GM23248 (cell line): ENCODE measurements at places on chromosomes 13 and 19. TPM values are rescaled to one million over a fixed set of nuclear protein-coding genes. Genes with fewer than 3 reads are reported as not detected.
A peak's percentile ranks its signal among the peaks of the same experiment; 100 is the strongest.

CDC37 gene
- total RNA-seq: 268 and 301 TPM in 2 replicates

GRCh38 chr13:45847554-45848224 lies 3.9 kb downstream of the SIAH3 start:
- H3K4me1 ChIP-seq: no peaks in the 10 kb centered on the region
- H3K27me3 ChIP-seq: peaks cover 61% of the 10 kb centered on the region
- no peak overlapping the region for H3K27ac ChIP-seq
- H3K36me3 ChIP-seq: no peaks in the 10 kb centered on the region
- H3K4me3 ChIP-seq: no peak overlapping the region

GRCh38 chr19:35138305-35138892 lies at the start of gene FXYD1:
Gene FXYD1 (plus strand): TSS chr19:35138824. CDS start chr19:35140080, 1,256 bp downstream.
- H3K4me1 ChIP-seq: peaks cover 13% of the 10 kb centered on the region; the same call in 1 of the 2 replicates
- no peak within 1 kb of the TSS for H3K4me3 ChIP-seq
- no peak within 1 kb of the TSS for H3K27ac ChIP-seq
- H3K27me3 ChIP-seq: peaks cover 10% of the 10 kb centered on the region
- DNase-seq: no peak

GRCh38 chr19:11203194-11204075 lies 6.1 kb upstream of the KANK2 start:
- peaks cover 8% of the 10 kb centered on the region for H3K4me1 ChIP-seq
- DNase-seq: peak; percentile 82
- H3K4me3 ChIP-seq: no peak overlapping the region
- H3K27me3 ChIP-seq: no peaks in the 10 kb centered on the region

DNA sequence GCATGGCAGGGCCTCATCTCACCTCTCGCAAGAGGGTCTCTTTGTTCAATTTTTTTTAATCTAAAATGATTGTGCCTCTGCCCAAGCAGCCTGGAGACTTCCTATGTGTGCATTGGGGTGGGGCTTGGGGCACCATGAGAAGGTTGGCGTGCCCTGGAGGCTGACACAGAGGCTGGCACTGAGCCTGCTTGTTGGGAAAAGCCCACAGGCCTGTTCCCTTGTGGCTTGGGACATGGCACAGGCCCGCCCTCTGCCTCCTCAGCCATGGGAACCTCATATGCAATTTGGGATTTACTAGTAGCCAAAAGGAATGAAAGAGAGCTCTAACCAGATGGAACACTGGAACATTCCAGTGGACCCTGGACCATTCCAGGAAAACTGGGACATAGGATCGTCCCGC lies 8.0 kb downstream of the FXYD3 start:
- H3K4me3 ChIP-seq: peak overlapping the region; percentile 79
- peak overlapping the region; percentile 71 for H3K27ac ChIP-seq
- H3K27me3 ChIP-seq: no peaks in the 10 kb centered on the region
- DNase-seq: peak; percentile 85
- peaks cover 20% of the 10 kb centered on the region for H3K4me1 ChIP-seq
- no peaks in the 10 kb centered on the region for H3K36me3 ChIP-seq

GRCh38 chr13:94933230-94933751 lies 220.9 kb upstream of the SOX21 start:
- no peaks in the 10 kb centered on the region; the same call in 1 of the 2 replicates for H3K27me3 ChIP-seq
- no peak for DNase-seq
- no peak overlapping the region for H3K4me3 ChIP-seq
- no peaks in the 10 kb centered on the region for H3K4me1 ChIP-seq
- no peaks in the 10 kb centered on the region for H3K36me3 ChIP-seq
